ENCODE measurements at places on chromosomes 6 and 20.

DNA sequence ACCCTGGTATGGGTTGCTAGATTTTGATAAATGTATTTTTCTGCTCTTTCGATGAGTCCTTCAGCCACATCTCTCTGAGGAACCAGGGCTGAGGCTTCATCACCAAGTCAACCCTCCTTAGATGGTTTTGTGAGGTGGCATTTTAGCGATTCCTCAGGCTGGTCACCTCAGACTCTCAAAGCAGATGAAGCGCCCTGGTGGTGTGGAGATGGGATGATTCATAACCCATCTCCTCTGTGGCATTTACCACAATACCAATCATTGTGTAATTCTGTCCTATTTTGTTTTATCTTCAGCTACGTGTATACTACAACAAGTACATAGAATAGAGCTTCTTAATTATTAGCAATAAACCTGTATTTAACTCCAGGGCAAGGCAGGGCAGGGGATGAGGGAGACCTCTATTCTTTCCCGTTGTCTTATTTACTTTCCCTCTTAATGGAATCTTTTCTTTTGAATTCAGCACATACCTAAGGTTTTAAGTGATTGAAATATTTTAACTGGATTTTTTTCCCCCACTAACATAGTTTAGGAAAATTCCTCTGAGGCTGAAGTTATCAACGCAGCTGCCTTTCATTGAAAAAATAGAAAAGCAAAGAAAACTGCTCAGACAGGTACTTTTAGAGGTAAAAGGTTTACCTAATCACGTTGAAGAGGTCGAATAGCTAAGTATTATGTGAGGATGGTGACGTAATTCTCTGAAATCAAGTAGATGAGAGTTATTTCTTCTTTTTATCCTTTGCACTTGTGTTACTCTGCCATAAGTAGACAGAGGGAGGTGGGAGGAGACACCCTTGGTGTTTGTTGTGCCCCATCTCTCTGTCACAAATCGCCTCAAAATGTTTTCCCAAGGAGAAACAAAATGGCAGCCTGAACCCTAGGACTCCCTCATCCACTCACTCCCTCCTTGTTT is 57.4 kb upstream of the EDN3 start:
- no peak for DNase-seq

GRCh38 chr6:132202574-132202973 is 198.7 kb downstream of the MOXD1 start:
- no peak for DNase-seq

DNA sequence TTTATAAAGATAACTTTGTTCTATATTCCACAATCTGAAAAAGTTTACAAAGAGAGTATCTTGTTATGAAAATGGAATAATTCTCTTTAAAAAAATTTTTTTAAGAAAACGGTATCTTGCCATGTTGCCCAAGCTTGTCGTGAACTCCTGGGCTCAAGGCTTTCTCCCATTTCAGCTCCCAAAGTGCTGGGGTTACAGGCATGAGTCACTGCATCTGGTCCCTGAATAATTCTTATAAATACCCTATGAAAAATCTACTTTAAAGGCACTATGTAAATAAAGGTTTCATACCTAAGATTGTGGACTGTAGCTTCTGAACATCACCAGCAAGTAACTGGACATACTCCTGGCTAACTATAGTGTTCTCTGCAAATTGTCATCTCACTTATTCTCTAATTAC is 60.3 kb downstream of the SAMD3 start:
- DNase-seq: no peak

DNA sequence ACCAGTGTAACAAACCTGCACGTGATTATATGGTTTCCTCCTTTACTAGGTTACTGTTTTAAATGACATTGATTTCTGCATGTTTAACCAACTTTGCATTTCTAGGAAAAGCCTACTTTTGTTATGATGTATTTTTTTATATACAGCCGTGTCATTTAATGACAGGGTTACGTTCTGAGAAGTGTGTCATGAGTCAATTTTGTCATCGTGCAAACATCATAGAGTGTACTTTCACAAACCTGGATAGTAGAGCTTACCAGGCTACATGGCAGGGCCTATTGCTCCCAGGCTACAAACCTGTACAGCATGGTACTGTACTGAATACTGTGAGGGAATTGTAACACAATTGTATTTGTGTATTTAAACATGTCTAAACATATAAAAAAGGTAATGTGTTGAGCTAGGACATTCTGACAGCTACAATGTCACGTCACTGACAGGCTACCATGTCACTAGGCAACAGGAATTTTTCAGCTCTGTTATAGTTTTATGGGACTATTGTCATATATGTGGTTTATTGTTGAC is 205.3 kb downstream of the PRL start:
- no peak for DNase-seq

DNA sequence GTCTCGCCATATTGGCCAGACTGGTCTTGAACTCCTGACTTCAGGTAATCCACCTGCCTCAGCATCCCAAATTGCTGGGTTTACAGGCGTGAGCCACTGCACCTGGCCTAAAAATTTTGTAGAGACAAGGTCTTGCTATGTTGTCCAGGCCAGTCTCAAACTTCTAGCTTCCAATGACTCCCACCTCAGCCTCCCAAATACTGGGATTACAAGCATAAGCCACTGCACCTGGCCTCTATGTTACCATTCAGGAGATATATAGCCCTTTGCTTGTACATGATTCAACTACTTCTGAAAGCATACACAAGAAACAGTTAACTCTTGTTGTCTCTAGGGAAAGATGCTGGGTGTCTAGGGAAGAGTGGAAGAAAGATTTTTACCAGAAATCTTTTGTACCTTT is 19.0 kb upstream of the NCOA3 start:
- no peak for DNase-seq

GRCh38 chr20:62445553-62446340 is 18.4 kb upstream of the RBBP8NL start:
- DNase-seq: no peak

Measured in stimulated activated CD4-positive, alpha-beta T cell treated with anti-CD3 and anti-CD28 coated beads, Interleukin-1b, Interleukin-23, amount 100 ng/mL, for 24 hours (primary cell).